Esophagus squamous epithelium (tissue), 5 donors: ENCODE measurements at places on chromosomes 5 and 9. TPM values are rescaled to one million over a fixed set of nuclear protein-coding genes. Genes with fewer than 3 reads are reported as not detected.

The PCDHGB6 gene
- 4.2 TPM for total RNA-seq

DNA sequence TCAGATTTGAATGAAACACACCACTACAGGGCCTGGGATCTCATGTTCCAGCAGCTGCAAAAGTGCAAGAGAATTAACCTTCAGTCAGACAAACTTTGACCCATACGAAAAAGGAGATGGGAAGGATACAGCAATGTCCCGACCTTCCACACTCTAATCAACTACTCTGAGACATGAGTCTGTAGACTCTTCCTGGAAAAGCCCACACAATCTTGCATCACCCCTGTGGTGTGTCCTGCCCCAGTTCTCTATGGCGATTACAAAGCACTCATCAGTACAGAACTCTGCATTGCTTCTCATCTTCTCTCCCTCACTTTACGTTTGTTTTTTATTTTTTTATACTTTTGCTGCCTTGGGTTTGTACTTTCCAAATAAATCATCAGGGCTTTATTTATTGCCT lies 241.0 kb upstream of the KIF2A start:
- H3K27ac ChIP-seq = no peak overlapping the region
- no peak for DNase-seq
- no peaks in the 10 kb centered on the region for H3K4me1 ChIP-seq
- no peak overlapping the region for H3K4me3 ChIP-seq
- H3K36me3 ChIP-seq = no peaks in the 10 kb centered on the region

GRCh38 chr9:85079349-85079748 lies 409.8 kb downstream of the NTRK2 start:
- H3K27ac ChIP-seq = no peak overlapping the region
- H3K4me3 ChIP-seq = no peak overlapping the region
- no peaks in the 10 kb centered on the region for H3K27me3 ChIP-seq
- H3K4me1 ChIP-seq = no peaks in the 10 kb centered on the region
- no peak for DNase-seq
- H3K36me3 ChIP-seq = no peaks in the 10 kb centered on the region

DNA sequence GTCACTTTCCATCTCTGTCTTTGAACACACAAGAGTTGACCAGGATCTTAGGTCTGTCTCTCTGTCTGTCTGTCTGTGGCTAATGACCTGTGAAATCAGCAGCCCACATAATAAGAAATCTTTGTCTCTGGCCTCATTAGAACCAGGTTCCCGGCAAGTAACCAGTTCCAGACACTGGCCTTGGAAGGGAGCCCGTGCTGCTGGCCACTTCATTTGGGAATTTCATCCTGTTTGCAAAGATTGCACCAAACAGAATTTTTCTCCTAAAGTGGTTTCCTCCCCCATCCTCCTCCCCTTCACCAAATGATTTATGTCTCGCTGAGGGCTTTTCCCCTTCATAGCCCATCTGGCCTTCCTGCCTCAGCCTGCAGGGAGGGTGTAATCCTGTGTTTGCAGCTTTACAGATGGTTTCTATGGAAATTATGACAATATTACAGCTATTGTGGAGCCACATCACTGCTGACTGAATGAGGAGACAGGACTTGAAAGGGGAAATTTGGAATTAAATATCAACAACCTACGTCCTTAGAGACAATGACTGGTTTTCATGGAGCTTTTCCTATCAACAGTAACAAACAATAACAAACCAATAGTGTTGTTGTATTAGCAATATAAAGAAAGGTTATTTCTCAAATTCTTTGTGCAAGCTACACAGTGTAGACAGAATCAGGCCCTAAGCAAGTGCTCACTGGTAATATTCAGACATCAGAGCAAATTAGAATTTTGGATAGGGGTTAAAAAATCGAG lies 25.7 kb downstream of the DPYSL3 start:
- H3K27me3 ChIP-seq = no peaks in the 10 kb centered on the region
- H3K4me3 ChIP-seq = peak overlapping the region; percentile 9
- DNase-seq = no peak
- H3K27ac ChIP-seq = peak overlapping the region; percentile 80
- no peaks in the 10 kb centered on the region for H3K36me3 ChIP-seq

DNA sequence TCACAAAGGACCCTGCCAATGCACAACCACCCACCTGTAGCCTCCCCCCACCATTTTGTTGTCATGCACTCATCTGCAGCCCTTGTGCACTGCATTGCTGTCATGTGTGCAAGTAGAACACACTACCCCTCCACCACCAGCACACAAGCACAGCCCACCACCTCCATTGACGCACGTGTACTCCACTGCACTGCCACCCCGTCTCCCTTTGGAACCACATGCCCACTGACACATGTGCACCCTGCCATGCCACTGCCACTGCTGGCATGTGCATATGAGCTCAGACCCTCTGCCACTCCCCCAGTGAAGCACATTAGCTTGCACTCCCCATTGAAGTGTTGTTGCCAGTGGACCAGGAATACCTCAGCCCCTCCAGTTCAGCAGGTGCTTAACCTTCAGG lies 530.3 kb upstream of the ACO1 start:
- H3K4me1 ChIP-seq = no peaks in the 10 kb centered on the region
- H3K27me3 ChIP-seq = no peaks in the 10 kb centered on the region
- no peak overlapping the region for H3K27ac ChIP-seq
- no peak overlapping the region for H3K4me3 ChIP-seq
- no peak for DNase-seq
- H3K36me3 ChIP-seq = no peaks in the 10 kb centered on the region
